Hematopoietic multipotent progenitor cell treated with erythropoietin and hydrocortisone succinate and interleukin-3 and kit ligand, for 15 days (in vitro differentiated cells): ENCODE measurements at places on chromosomes 7 and 10.

- no peak for DNase-seq
These were observed 46.5 kb downstream of the TSPAN15 start for GRCh38 chr10:69497611-69498390.

- DNase-seq: peak; percentile 6
These were observed 371.1 kb upstream of the NFE2L3 start for GRCh38 chr7:25780904-25781303.

DNA sequence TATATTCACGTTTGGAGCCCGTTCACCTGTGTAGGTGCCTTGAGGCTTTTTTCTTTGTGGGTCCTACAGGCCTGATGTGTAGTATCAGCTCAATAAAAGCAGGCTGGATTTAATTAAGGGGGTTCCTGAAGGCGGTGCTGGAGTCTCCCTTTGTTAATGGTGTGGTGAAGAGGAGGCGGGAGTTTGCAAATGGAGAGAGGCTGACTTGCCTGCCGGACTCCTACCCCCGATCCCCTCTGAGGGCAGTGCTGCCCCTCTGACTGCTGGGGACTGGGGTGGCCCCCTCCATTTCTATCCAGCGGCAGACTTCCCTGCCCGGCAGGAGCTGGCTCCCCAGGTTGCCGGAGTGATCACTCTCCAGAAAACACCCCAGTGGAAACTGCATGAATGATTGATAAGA is 45.1 kb downstream of the ZMIZ1 start:
- no peak for DNase-seq

DNA sequence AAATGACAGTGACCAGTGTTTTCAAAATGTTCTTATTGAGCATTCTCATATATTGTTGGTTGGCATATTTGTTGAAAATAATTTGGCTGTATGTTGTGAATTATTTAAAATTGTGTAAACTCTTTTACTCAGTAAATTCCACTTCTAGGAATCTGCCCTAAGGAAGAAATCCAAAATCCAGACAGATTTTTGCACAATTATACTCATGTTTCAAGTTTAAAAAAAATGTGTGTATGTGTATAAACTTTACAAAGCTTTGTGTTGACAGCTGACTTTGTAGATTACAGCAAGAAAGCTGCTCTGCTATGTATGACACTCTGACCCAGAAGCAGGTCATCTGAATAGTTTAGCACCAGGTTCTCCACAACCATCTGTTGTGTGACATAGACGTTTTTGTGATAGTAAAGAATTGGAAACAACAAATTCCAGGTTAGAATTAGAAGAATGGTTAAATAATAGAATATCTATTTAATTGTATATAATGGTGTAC is 21.6 kb downstream of the KIFBP start:
- DNase-seq: no peak
